ENCODE measurements at places on chromosomes 6 and 20. TPM values are rescaled to one million over a fixed set of nuclear protein-coding genes. Genes with fewer than 3 reads are reported as not detected.

DNA sequence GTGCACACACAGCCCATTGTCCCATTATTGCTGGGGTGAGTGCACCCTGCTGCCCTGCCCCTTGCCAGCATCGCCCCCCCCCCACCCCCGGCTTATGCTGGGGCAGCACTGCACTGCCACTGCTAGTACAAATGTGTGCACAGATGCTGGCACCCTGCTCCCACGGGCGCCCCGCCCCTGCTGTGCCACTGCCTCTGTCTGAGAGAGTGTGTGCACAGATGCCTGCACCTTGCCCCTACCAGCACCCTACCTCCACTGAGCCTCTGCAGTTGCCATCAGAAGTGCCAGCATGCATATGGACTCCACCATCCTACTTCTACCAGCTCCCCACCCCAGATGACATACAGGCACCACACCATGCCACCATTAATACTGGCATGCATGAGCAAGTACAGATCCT, 454.6 kb upstream of the KHDRBS2 start:
- peak; percentile 8 for DNase-seq

DNA sequence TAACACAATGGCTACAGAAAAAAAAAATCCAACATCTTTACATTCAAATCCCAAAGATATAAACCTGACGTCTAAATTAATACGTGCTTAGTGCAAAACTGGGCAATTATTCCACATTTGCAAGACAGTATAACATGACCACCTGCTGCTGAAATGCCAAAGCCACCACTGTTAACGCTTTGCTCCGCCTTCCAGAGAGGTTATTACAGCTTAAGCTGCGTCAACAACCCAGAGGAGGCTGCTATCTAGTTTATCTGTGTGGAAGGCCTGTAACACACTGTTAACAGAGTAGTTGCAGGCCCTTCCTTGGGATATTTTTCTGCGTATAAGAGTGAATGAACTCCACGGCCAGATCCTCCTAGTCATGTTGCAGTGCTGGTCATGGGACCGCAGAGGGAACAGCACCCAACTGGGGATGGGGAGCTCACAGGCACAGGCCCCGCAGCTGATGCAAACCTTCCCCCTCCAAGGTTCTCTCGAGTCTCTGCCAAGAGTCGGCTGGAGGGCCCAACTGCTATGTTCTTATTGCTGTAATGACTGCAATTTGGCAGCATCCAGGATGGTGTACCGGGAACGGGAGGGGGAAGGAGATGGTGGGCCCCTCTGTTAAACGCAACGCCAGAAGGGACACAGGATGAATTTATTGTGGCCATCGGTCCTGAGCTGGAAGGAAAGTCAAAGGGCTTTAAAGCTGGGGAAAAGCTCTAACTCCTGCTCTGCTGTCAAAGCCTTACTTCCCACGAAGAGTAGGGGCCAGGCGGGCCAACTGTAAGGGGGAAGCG, 993 bp upstream of the NCOA7 start:
- DNase-seq = peak; percentile 69

- DNase-seq = no peak
Measured at GRCh38 chr6:147522597-147522996, 14.1 kb downstream of the SAMD5 start.

- DNase-seq = no peak
Measured at GRCh38 chr20:4672948-4673347, 48.8 kb upstream of the PRND start.

GRCh38 chr6:148599967-148600426, 146.8 kb upstream of the UST start:
- no peak for DNase-seq

DNA sequence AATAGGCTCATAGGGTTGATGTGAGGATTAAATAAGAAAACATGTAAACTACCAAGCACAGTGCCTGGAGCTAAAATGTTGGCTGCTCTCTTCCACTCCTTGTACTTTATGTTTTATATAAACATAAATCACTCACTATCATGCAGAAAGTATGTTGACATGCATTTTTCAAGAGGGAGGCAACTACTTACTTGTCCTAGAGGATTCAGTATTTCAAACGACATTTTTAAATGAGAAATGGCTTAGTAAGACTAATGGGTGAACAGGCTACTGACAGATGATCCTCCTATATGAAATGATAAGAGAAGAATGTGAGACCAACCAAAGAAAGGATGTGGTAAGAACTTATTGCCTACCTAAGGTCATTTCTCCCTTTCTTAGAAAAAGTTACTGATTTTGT, 21.0 kb downstream of the LATS1 start:
- DNase-seq = no peak

DNA sequence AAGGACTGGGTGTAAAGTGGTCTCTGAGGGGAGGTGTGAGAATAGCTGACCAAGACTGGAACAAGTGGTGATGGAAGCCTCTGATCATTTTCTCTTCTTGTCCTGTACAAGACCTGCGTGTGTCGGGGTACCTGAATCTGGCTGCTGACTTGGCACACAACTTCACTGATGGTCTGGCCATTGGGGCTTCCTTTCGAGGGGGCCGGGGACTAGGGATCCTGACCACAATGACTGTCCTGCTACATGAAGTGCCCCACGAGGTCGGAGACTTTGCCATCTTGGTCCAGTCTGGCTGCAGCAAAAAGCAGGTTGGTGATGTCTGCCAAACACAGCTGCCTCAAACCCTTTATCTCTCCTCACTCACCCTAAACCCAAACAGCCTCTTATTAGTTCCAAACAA, 1.7 kb upstream of the HSD17B8 start:
- DNase-seq = no peak

GRCh38 chr6:37029249-37029971, 24.0 kb downstream of the FGD2 start:
- DNase-seq = peak; percentile 64

GRCh38 chr20:34643928-34644327, 33.0 kb downstream of the PIGU start:
- DNase-seq = no peak

GRCh38 chr6:139777202-139777970, 402.9 kb upstream of the CITED2 start:
- no peak for DNase-seq

GRCh38 chr6:84415517-84415916, 188.1 kb upstream of the CEP162 start:
- no peak for DNase-seq

DNA sequence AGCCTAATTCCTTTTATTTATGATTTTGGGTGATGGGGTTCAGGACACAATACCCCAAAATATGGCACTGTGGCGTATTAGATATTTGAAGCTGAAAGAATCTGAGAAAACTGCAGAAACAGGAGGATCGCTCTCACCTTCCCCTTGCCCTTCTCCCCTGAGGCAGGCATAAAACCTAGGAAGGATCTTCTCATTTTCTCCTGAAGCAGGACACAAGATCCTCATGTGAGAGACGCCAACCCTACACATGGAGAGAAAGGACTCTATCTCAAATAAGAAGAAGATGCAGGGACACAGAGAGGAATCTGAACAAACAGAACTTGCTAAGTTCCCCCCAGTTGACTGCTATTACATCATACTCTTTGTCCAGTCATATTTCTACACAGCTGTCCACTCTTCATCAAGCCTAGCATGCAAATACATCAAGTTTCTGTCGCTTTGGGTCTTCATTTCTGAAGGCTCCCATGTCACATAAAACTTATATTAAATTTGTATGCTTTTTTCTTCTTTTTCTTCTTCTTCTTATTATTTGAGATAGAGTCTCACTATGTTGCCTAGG, 109.0 kb downstream of the DTNBP1 start:
- DNase-seq = no peak

DNA sequence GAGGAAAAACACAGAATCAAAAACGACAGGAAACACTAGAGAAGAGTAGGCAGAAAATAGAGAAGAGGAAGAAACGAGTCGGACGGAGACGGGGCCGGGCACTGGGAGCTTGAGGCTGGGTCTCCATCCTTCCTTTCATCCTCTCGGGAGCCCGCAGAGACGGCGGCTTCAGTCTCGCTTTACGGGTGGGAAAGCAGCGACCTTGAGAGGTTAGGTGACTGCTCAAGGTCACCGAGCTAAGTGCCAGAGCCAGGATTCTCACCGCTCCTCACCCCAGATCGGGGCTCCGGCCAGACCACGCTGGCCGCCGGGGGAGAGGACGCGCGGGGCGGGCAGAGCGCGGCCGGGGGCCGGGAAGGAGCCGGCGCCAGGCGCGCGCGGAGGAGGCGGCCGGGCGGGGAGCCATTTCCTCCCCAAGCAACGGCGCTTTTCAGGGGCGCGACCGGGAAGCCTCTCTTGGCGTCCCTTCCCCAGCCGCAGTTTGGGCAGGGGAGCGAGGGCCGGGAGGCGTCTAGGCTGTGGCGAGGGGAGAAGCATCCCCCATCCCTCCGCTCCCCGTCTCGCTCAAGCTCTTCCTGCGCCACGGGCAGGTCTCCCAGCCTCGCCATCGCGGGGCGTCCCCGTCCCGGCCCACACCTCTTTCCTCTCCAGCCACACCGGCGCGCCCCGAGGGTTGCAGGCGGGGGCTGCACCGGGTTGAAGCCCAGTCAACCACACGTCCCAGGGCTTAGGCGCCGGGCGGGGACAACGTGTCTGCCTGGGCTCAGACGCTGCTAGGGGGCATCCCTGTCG, 24.1 kb upstream of the MAP3K7 start:
- DNase-seq = peak; percentile 76

- DNase-seq = no peak
Measured at GRCh38 chr20:56245761-56246160, 2.8 kb upstream of the MC3R start.

GRCh38 chr6:49550492-49551077, at the start of gene C6orf141:
TSS of gene C6orf141 (plus strand) at chr6:49550668. CDS start at chr6:49550793, 125 bp downstream.
- DNase-seq = no peak

DNA sequence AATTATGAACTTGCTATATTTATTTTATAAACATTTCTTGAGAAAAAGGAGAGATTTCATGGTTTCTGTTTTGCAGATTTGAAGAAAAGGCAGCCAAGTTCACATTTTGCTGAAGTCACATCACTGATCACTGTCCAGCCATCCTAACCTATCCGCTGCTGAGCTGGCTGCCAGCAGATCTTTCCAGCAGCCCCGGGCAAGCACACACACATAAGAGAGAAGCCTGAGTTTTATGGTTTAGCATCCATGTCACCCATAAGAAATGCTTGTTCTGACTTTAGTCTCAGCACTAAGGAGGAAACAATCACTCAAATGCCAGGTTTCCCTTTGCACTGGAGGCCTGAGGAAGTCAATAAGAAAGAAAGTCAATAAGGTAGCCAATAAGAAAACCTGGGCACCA, 287.1 kb downstream of the SMOC2 start:
- DNase-seq = no peak

GRCh38 chr20:1206366-1207148, 3.3 kb downstream of the C20orf202 start:
- no peak for DNase-seq

DNA sequence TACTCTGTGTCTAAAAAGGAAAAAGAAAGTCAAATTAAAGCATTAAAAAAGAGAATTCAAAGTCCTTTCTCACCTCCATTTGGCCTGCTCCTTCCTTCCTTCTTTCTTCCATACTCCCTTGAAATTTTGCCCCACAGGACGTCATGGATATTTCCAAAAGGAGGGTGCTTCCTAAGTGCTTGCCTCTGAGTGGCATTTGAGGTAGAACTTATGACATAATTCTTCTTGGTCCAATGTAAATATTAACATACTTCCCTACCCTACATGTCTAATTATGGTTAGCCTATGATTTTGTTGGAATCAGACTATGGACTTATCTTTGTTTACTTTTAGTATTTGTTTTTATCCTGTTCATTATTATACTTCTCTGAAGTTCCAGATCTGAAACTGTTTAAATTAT, 132.3 kb downstream of the PFDN4 start:
- DNase-seq = no peak

- DNase-seq = no peak
Measured at GRCh38 chr6:18707714-18708439, 320.7 kb downstream of the RNF144B start.

GRCh38 chr6:136037876-136038460, 186.5 kb downstream of the PDE7B start:
- peak; percentile 47 for DNase-seq

The ENPP4 gene
- 5.3 TPM for total RNA-seq

The SPINT3 gene
- not detected for total RNA-seq

The DEFB132 gene
- total RNA-seq = not detected

The BPIFB1 gene
- total RNA-seq = 0.15 TPM

The PKIB gene
- total RNA-seq = 0.36 TPM

The BPIFB2 gene
- total RNA-seq = 0.26 TPM

The CABLES2 gene
- total RNA-seq = 4.4 TPM

The BANF2 gene
- total RNA-seq = not detected

The FAM83C gene
- total RNA-seq = not detected

The TMC2 gene
- total RNA-seq = not detected

The TULP1 gene
- total RNA-seq = 1.1 TPM
